ENCODE measurements at places on chromosomes 11 and 22. TPM values are rescaled to one million over a fixed set of nuclear protein-coding genes. Genes with fewer than 3 reads are reported as not detected.

The INPP5J gene
- under 0.01 TPM for total RNA-seq

The TMEM86A gene
- total RNA-seq: under 0.01 TPM

The CAPN5 gene
- total RNA-seq: 52.6 TPM

The IFT27 gene
- total RNA-seq: 16.5 TPM

The IRF7 gene
- 11.9 TPM for total RNA-seq

The UBQLN3 gene
- 0.15 TPM for total RNA-seq

The LMF2 gene
- total RNA-seq: 68.3 TPM

The P4HA3 gene
- 3.1 TPM for total RNA-seq

The PLEKHB1 gene
- 1.0 TPM for total RNA-seq

The BBOX1 gene
- total RNA-seq: not detected

The TBRG1 gene
- total RNA-seq: 22.8 TPM

The HSCB gene
- 13.4 TPM for total RNA-seq

The SLC37A2 gene
- 2.0 TPM for total RNA-seq

The MMP7 gene
- total RNA-seq: not detected

The PRCP gene
- 46.3 TPM for total RNA-seq

The SERPIND1 gene
- not detected for total RNA-seq

The RAC2 gene
- 2.8 TPM for total RNA-seq

The RASL10A gene
- total RNA-seq: not detected

The TEX54 gene
- total RNA-seq: not detected

The FADS1 gene
- total RNA-seq: 112 TPM

The PLA2G6 gene
- total RNA-seq: 18.0 TPM

The MRE11 gene
- total RNA-seq: 16.0 TPM

The ARHGAP20 gene
- total RNA-seq: 13.8 TPM

The SOX10 gene
- not detected for total RNA-seq

The OR8A1 gene
- total RNA-seq: not detected

The TEX12 gene
- total RNA-seq: not detected

The OR10A2 gene
- total RNA-seq: not detected

The SCGB2A2 gene
- total RNA-seq: not detected

The GAL3ST1 gene
- 0.17 TPM for total RNA-seq

Measured in smooth muscle cell of trachea (primary cell).